ENCODE measurements at places on chromosomes 6 and 20.

DNA sequence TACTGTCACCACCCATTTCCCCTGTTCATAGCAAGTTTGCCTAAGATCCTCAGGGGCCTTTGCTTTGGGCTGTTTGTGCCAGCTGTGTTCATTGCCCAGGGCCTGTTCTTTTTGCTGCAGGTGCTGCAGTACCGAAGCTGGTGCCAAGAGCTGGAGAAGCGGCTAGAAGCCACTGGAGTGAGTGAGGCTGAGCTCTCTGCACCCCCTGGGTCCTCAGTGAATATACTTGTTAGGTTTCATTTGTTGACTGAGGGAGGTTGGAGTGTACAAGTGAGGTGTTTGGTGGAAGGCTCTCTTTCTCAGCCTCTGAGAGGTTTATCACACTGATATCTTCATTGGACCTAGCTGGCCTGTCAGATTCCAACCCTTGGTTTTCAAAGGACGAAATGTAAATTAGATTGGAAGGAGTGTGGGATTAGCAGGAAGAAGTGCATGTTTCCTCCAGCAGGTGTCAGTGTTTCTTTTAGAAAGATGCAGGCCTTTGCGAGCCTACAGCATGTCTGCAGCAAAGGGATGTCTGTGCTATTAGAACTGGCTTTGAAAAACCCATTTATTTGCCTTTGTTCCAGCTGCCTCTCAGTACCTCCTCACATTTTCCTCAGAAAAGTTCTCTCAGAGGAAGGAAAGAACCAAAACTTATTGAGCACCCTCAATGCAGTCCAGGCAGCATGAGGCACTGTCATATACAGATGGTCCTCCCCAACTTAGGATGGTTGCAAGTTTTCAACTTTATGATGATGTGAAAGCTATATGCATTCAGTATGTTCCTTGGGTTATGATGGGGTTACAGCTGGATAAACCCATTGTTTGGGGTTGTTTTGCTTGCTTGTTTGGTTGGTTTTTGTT is 8.3 kb downstream of the CEP250 start:
- DNase-seq = peak; percentile 62

- peak; percentile 68 for DNase-seq
Observed at GRCh38 chr6:149335924-149336608, 18.6 kb downstream of the TAB2 start.

DNA sequence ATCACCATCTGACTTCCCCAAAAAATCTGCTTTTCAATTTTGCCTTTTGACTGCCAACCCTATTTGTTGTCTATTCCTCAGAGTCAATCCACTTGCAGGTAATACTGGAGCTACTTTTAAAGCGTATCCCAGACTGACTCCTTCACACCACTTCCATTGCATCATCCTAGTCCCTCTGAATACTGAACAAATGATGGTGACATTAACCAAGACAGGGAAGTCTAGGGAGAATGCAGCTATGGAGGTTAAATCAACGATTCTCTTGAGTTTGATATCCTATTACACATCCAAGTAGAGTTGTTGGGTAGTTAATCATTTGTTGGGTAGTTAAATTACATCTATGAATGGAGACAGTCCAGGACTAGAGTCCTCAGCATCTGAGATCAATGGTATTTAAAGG is 2.0 kb downstream of the OGFRL1 start:
- no peak for DNase-seq

DNA sequence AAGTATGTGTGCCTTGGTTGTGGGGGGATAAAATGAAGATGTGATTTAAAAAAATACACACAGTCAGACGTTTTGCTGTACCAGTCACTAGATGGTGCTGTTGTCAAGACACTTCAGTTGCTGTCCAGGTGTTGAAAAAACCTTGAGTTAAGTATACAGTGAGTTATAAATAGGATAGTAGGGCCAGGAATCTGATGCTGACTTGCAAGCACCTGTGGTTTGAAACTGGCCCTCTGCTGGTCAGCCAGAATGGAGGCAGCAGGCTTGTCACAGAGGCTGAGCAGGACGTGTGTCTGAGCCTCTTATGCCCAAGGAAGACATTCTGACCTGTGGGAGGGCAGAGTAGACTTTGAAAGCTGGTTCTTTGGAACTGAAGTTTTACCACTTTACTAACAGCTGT is 27.8 kb downstream of the RNF8 start:
- DNase-seq = peak; percentile 53

GRCh38 chr20:47258745-47259695 is 97.5 kb downstream of the ZMYND8 start:
- DNase-seq = no peak

DNA sequence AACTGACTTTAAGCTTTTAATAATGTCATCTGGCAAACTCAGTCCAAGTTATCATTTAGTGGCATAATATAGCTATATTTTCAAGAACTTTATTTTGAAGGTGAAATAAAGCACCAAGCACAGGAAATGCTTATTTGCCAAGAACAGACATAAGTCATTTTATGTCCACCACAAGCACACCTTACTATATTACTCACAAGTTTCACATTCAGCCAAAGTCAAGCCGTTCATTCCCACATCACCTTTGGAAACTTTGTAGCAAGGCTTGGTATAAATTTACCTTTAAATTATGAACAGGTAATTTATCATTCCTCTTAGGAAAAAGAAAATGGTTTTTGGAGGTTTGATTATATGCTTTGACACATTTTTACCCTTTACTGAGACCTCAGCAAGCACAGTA is 236.8 kb upstream of the FKBP1C start:
- DNase-seq = no peak

GRCh38 chr6:163720005-163720404 is 305.5 kb downstream of the QKI start:
- no peak for DNase-seq
